Activated T-cell treated with anti-CD3 and anti-CD28 coated beads, Interleukin-2, amount 50 U/mL, for 48 hours (primary cell): ENCODE measurements at places on chromosomes 1 and 21.

GRCh38 chr1:81007024-81007423, 793.7 kb upstream of the ADGRL2 start:
- no peak for DNase-seq

DNA sequence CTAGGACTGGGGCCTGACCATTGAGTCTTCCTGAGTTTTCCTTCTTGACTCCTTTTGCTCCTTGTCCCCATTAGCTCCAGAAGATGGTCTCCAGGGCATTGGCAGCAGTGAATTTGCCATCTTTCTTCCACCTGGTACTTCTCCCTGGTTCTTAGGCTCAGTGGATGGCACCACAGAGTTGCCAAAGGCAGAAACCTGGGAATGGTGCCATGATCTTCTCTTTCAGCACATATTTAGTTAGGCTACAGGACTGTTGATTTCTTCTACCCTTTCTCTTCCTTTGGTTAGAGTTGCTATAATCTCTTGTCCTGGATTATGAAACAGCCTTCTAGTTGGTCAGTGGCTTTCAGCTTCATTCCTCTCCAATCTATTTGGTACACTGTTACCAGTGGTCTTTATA, 6.2 kb downstream of the ZBTB40 start:
- no peak for DNase-seq

DNA sequence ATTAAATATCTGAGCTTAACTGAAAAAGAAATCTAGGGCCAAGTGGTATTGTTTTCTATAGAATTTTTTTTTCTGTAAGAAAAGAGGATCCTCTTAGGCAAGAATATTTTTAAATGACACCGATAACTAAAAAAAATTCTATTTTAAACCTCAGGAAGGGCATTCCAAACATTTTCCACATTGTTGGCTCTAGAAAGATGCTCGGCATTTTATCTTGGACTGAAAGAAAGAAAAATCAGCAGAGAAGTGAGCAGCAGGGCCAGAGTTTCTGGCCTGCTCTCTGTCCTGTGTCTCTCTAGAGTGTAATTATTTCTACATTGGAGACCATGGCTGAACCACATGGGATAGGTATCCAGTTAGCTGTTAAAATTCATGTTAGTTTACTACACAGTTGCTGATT, 192.5 kb upstream of the GREM2 start:
- DNase-seq = no peak

- DNase-seq = no peak
Measured at GRCh38 chr1:13583966-13584791, 547 bp downstream of the PDPN start.

GRCh38 chr1:15023205-15023604, 130.3 kb upstream of the TMEM51 start:
- DNase-seq = no peak
